NCI-H510A (cell line): ENCODE measurements at places on chromosomes 13 and 19.
A peak's percentile ranks its signal among the peaks of the same experiment; 100 is the strongest.

GRCh38 chr19:51695088-51695487 is 2.0 kb downstream of the SPACA6 start:
- DNase-seq = no peak

- no peak for DNase-seq
Observed at GRCh38 chr13:22800526-22801401, 380.0 kb upstream of the SGCG start.

DNA sequence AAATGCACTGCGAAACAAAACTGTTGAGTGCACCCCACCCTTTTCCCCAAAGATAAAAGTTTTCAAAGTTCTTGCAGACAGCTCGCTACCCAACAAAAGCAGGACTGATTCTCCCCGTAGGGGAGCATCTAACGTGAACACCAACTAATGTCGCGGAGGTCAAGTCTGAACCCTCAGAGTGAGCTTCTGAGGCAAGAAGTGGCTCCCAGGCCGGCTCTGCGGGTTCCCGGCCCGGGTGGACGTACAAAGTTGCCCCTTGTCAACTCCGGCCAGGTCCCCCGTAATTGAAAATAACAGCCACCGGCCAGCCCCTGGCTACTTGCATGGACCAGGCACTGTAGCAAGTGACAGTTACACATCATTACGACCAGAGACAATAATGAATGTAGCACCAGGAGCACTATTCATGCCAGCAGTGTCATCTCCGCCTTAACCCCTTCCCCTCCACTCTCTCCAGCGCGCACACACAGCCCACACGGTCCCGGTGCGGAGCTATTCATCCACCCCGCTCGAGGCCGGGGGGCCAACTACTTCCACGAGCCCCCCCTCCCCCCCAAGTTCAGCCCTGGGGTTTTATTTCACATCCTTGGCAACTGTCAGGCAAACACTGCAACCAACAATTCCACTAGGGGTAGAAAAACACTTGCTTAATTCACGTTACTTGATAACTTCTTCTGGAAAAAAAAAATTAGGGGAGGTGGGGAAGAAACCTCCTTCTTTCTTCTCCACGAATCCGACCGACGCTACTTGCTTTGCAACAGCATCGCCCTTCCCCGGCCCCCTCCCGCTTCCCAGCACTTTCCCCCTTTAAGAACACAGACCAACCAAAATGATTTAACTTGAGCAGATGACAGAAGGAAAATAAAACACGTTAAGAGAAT is 1.2 kb downstream of the KLF12 start:
- DNase-seq = no peak

GRCh38 chr13:99663185-99663825 is 162.0 kb downstream of the TM9SF2 start:
- no peak for DNase-seq

- DNase-seq = no peak
Observed at GRCh38 chr13:51230477-51231105, 8.4 kb downstream of the FAM124A start.

- DNase-seq = no peak
Observed at GRCh38 chr13:47934371-47934770, 66.7 kb downstream of the SUCLA2 start.

DNA sequence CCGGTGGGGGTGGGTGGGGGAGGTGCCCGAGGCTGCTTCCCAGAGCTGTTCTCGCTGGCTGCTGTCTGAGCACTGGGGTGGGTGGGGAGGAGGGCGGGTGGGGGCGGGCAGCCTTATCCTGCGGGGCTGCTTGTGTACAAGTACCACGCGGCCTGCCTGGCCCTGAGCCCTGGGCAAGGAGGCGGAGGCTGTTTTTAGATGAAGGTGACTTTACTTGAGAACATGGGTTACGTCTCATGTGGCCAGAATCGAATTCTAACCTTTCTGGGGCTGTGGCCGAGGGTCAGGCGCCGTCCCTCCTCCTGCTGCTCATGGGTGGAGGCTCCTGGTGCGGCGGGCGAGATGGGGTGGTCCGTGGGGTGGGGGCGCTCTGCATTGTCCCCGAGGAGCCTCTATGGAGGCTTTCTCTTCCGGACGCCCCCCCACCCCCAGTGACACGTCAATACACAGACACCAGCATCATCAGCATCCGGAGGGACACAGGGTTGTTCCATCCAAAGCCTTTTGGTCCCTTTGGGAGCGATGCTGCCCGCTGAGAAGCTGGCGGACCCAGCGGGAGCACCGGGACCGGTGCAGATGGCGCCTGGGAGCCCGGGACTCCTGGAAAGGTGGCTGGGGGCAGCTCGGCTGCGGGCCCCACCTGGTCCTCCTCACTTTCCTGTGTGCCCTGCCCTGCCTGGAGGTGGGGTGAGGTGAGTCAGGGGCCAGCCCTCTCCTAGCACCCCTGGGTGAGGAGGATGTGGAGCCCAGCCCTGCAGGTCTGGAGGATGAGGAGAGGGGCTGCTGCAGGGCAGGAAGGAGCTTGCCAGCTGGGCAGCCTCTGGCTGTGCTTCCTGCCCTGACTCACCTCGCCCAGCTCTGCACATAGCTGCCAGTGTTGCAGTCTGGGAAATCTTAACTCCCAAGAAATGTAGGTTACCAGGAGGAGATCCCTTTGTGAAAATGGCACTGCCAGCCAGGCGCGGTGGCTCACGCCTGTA is 3.4 kb downstream of the BSG start:
- no peak for DNase-seq

GRCh38 chr13:97373787-97374186 is 60.2 kb upstream of the RAP2A start:
- DNase-seq = no peak

- no peak for DNase-seq
Observed at GRCh38 chr13:107942030-107942617, 273.2 kb downstream of the LIG4 start.

- no peak for DNase-seq
Observed at GRCh38 chr19:27654266-27654990, 1558.5 kb downstream of the UQCRFS1 start.

DNA sequence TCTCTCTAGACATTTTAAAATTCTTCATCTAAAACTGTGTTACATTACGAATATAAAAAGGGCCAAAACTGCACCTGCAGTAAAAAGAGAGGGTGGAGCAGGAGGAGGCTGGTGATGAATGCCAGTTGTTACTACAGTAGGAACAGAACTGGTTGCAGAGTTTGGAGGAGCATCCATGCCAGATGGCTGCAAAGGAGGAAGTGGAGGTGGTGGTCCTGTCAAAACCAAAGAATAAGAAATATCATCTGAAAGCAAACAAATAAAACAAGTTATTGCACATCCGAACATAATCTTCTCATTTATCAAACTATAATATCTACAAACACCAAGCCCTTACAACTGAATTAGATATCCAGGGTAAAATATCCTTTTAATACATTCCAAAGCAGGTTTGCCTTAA is 40.1 kb downstream of the RBM26 start:
- no peak for DNase-seq

DNA sequence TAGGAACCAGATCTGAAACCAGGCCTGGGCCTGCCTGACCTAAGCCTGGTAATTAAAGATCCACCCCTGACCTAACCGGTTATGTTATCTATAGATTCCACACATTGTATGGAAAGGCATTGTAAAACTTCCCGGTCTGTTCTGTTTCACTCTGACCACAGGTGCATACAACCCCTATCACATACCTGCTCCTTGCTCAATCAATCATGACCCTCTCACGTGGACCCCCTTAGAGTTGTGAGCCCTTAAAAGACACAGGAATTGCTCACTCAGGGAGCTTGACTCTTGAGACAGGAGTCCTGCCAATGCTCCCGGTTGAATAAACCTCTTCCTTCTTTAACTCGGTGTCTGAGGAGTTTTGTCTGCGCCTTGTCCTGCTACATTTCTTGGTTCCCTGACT is 27.3 kb upstream of the ZNF562 start:
- no peak for DNase-seq

DNA sequence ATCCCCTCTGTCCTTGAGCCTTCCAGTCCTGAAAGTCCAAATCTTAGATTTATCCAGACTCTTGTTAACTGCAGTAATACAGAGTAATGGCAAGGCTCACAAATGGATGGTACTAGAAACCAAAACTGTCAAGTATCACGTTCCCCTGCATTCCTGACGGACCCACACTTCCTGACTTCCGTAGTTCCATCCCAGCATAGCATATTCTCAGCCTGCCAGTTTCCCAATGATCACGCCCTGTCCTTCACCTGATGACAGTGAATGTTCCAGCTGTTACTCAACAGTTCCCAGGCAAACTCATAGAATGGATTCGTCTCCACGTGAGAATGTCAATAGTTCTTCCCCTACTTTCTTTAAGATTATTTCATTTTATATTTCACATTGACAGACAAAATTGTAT is 33.6 kb downstream of the SLC7A1 start:
- no peak for DNase-seq

DNA sequence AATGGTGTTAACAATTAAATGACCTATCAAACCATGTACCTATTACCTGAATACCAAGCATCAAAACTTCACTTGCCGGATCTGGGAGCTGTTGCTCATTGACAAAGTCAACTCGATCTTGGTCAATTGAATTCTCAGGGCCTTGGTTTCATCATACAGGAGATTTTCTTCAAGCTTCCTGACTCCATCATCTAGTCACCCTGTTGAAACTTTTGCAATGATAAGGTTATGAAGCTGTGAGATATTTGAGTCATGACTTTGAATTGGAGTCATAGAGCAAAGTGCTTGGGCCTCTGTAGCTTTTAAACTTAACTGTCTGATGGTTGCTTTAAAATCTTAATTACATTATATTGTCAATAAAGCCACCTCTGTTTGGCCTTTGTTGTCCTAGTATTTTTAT is 260.9 kb downstream of the COG6 start:
- DNase-seq = no peak

DNA sequence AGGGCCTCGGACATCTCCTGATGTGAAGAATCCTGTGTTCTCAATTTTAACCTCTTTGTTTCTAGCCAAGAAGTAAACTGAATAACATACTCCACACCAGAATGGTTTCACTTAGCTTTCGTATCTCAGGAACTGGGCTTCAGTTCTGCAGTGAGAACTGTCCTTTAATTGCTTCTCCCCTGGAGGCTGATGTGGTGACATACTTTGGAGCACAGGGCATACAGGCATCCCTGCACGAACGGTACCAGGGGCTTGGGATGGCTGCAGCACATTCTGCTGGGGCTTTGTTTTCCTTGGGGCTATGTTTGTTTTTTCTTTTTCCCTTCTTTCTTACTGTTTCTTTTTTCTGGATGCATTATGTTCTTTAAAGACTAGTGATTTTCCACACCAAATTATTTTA is 230.5 kb downstream of the TM9SF2 start:
- no peak for DNase-seq

GRCh38 chr13:36362914-36363313 is 16.7 kb upstream of the SPART start:
- DNase-seq = no peak

- no peak for DNase-seq
Observed at GRCh38 chr13:77703408-77703807, 5.9 kb downstream of the SLAIN1 start.

GRCh38 chr19:21568816-21569493 is 63.6 kb downstream of the ZNF429 start:
- peak; percentile 91 for DNase-seq

GRCh38 chr13:105541565-105541964 is 993.9 kb downstream of the EFNB2 start:
- no peak for DNase-seq

DNA sequence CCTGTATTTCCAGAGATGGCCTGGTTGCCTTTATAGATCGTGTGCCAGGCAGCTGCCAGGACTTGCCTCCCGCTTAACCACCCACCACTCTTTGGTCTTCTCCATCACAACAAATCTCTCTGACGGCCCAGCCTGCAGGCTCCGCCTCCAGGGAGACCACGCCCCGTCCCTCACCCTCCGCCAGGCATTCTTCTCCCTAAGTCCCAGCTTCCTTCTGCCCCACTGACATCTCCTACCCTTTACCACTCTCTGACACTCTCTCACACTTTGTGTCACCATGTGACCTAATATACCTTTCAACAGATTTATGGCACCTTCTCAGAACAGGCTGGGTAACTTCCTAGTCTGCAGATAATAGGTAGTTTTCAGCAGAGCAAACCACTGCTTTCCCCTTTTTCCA is 95.1 kb downstream of the CAB39L start:
- no peak for DNase-seq

GRCh38 chr19:49688531-49689132 is 762 bp upstream of the ADM5 start:
- DNase-seq = no peak

- DNase-seq = no peak
Observed at GRCh38 chr13:53126841-53127245, 98.2 kb downstream of the OLFM4 start.

DNA sequence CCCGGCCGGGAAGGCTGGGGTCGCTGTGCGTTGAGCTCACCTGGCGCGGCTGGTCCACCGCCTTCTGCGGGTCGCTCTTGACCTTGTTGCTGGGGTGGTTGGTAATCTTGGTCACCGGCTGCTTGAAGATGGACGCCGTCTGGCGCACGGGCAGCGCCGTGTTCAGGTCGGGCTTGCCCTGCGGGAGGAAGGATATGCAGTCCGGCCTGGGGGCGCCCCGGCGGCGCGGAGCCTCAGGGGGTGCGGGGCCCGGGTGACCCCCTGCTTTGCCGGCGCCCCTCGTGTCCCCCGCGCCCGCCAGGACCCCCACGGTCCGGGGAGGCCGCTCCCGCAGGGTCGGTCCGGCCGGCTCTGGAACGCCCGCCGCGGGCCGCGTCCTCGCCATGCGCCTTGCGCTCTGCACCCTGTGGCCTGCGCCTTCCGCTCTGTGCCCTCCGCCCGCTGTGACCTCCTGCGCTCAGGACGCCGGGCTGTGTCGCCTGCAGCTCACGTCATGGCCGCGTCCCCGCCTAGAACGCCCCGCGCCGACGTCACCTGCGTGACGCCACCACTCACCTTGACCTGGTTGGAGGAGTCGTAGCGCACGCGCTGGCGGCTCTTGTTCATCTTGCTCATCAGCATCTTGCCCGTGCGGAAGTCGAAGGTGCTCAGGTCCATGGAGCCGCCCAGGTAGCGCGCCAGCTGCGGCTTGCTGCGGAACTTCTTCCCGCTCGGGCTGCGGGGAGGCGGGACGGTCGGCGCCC is 8.0 kb downstream of the MBD3 start:
- no peak for DNase-seq

GRCh38 chr13:33348366-33348765 is 62.8 kb upstream of the STARD13 start:
- no peak for DNase-seq

GRCh38 chr19:51811344-51811743 is 16.4 kb downstream of the FPR3 start:
- DNase-seq = no peak

- DNase-seq = peak; percentile 40
Observed at GRCh38 chr19:49442771-49443365, 1.5 kb upstream of the SLC17A7 start.
